Testis (tissue), 5 donors: ENCODE measurements at places on chromosomes 4 and X.
A peak's percentile ranks its signal among the peaks of the same experiment; 100 is the strongest.

- DNase-seq: no peak
These were observed 262.0 kb downstream of the BCOR start for GRCh38 chrX:39835776-39836175.

DNA sequence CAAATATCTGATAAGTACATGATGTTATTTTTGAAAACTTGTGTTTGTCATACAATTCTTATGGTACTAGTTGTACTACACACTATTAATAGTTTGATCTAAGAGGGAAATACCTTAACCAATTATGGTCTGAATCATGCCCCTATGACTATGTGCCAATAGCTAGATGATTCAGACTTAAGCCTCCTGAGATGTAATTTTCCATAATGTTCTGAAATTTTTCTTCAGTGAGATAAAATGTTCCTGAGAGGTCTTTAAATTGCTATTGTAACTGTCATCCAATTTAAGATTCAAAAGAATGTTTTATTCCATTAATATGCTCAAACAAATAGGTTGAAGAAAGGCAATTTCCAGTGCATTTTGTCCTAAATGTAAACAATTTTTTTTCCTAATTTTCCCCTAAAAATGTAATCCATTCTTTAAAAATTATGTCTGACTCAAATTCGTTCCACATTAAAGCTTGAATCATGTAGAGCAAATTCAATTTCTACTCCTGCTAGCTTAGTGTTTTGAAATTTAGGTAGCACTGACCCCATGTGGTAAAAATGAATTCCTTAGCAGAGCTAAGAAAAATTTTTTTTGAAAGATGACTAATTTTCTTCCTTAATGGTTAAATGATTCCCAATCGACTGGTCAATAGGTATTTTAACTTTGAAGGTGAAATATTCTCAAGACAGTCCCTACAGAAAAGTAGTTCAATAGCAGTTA is 49.1 kb downstream of the APOOL start:
- DNase-seq: no peak

DNA sequence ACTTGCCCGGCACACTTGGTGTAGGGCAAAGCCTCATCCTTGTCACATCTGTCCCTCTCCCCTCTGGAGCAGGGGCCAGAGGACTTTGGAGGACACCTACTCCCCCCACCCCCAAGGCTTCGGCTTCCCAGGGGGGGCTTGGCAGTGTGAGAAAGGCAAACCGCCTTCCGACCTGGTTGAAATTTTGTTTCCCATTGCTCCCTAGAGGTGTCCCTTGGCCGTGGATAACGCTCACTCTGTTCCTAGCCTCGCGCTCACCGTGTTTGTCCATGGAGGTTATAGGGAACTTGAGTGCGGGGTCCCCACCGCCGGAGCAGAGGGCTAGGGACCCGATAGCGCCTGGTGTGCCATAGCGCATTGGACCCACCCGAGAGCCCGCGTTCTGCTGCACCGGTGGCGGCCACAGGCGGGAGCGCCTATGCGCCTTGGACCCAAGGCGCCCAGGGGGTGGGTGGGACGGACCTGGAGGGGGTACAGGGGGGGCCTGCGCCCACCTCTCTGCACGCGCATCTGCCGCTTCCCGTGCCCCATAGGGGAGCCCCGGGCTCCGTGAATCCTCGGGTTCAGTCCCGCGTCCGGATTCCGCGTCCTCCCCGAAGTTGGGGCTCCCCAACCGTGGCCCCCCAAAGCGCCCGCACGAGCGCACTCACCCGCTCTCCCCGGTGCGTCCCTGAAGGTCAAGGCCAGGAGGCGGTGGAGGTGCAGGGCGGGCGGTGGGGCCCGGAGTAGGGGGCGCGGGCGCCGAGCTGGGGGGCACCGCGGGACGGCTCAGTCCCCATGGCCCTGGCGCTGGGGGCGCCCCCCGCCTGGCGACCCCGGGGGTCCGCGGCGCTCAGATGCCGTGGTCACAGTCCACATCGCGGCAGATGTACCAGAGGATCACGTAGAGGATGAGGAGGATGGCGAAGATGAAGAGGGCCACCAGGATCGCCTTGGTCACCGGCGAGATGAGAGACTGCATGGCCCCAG is 82.7 kb upstream of the DHRSX start:
- no peak for DNase-seq

DNA sequence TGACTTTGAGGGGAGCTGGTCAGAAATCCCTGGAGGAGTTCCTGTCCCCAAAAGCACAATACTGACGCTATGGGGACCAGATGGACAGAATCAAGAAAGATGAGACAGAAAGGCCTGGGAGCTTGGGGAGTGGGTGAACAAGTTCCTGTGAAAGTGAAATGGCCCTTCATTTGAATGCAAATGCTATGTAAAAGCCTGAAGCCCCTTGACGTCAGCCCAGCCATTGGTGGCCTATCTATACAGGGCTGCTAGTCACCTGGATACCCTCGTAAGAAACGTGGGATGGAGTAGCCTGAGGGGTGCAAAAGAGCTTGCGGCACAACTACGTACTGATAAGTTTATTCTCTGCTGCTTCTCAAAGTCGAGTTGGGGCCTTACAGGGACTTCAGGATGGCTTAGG is at the start of gene CDX4:
TSS of gene CDX4 (plus strand) at position 223 of the 400 bp plus-strand sequence. CDS start 201 bp downstream, outside the sequence.
- DNase-seq: no peak

DNA sequence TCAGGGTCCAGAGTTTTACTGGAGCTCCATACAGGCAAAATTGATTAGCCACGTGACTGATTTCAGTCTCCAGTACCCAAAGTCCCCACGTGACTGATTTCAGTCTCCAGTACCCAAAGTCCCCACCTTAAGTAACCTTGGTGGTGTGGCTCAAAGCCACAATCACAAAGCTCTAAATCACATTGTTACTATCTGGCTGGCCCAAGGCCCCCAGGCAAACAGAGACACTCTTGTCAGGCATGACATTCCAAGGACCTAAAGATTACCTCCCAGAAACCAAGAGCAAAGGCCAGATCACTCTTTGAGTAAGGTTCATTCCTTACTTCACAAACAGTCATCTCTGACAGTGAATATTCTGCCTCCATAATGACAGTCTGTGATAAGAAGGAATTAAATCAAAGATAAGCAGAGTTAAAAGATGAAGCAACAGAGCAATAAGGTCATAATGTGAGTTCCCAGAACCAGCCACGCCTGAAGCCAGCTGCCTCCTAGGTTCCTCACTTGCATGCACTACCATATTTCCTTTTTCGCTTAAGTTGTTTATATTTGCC is 78.5 kb downstream of the ANXA3 start:
- DNase-seq: peak; percentile 84

DNA sequence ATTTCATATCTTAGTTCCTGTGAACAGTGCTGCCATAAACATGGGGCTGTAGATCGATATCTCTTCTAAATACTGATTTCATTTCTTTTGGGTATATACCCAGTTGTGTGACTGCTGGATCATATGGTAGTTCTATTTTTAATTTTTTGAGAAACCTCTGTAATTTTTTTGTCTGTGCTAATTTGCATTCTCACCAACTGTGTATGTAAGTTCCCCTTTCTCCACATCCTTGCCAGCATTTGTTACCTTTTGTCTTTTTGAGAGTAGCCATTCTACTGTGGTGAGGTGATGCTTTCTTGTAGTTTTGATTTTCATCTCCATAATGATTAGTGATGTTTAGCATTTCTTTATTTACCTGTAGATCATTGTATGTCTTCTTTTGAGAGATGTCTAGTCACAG is 2086.5 kb upstream of the TENM3 start:
- DNase-seq: no peak

DNA sequence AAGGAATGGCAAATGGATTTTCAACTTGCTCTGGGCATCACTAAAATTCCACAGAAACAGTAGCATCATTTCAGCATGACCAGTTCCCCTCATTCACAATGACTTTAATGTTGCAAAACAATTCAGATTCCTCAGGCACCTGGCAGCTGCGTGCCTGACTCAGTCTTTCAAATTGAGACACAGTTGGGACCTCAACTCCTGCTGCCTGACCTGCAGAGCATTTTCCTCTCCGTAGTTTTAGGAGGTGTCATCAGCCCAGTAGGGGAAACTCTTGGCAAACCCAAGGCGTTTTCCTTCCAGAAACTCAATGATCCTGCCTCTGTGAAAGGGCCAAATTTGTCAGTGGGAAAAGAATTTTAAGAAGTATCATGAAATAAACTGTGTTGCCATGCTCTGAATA is 388.9 kb downstream of the SPRY1 start:
- DNase-seq: peak; percentile 46

- DNase-seq: no peak
These were observed 49.9 kb upstream of the TEX13D start for GRCh38 chrX:124282580-124282979.

DNA sequence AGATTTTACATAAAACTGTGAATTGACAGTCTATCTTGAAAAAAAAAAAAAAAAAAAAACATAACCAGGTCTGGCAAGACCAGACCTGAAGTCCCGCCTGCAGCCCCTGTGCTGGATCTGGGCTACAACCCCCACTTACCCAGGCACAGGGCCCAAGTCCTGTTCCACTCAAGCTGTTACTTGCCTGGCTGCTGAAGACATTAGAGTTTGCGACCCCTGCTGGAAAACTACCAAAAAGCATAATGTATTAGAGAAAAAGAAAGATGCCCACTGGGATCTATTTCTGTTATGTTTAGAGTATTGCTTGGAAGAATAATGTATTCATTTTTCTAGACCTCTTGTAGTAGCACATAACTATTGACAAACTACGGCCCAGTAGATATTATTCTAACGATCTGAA is 4.7 kb downstream of the HS3ST1 start:
- peak; percentile 62 for DNase-seq

DNA sequence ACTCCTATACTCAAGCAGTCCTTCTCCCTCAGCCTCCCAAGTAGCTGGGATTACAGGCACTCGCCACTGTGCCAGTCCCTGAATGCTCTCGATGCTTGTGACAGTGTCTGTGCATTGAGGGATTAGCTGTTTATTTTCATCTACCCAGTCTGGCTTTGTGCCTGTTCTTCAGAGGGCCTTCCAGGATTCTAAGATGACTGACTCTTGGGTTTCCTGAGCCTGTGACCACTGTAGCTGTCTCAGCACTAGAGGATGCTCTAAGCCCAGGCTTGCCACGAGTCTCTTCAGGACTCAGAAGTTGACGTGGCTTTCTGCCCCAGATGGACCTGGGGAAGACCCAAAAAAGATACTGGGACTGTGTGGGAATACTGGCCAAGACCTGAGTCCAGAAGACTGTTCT is 201.4 kb downstream of the ARHGAP10 start:
- no peak for DNase-seq

GRCh38 chr4:26030260-26030667 is 116.2 kb downstream of the SMIM20 start:
- DNase-seq: no peak

DNA sequence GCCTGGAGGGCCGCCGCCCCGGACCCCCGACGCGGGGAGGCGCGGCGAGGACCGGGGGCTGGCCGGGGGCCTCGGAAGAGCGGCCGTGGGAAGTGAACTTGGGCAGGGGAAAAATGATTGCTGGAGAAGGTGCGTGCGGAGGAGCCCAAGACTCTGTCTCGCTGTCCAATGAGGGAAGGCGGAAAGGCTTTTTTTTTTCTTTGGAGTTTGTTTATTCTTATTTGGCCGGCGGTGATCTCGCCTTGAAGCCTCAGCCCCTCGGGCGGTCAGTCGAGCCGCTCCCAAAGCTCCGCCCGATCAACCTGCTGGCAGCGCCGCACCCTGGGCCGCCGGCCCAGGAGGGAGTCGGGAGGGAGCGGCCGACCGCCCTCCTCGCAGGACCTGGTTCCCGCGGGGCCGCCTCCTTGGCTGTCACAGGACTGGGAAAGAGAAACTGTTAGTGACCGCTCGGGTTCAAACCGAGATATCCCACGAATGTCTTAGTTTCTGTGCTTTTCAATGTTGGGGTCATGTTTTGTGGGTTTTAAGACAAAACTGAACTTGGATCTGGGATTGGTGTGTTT is 2.5 kb downstream of the CPEB2 start:
- peak; percentile 80 for DNase-seq

DNA sequence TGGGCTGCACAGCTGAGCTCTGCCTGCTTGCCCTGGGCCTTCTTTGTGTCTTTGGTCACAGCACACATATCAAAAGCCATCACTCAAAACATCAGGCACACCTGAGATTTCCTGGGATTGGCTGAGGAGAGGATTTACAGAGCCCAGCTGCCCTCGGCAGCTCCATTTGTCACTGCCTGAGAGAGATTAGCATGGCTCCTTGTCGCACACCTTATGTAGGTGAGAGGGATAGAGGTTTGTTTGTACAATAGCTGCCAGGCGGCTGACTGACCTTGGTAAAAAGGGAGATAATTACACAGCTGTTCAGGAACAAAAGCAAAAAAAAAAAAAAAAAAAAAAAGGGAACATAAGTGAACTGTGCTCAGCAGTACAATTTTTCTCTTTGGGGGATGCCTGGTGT is 63.2 kb downstream of the MGST2 start:
- no peak for DNase-seq

GRCh38 chrX:9864011-9864410 is 77.8 kb downstream of the SHROOM2 start:
- DNase-seq: no peak

- DNase-seq: no peak
These were observed 366.7 kb downstream of the PCDH7 start for GRCh38 chr4:31086756-31087330.

- no peak for DNase-seq
These were observed 645.9 kb downstream of the ANKRD50 start for GRCh38 chr4:124066595-124066994.

GRCh38 chr4:3408793-3409330 is 32.9 kb upstream of the HGFAC start:
- DNase-seq: no peak

GRCh38 chr4:6343939-6344408 is 74.3 kb downstream of the WFS1 start:
- no peak for DNase-seq

DNA sequence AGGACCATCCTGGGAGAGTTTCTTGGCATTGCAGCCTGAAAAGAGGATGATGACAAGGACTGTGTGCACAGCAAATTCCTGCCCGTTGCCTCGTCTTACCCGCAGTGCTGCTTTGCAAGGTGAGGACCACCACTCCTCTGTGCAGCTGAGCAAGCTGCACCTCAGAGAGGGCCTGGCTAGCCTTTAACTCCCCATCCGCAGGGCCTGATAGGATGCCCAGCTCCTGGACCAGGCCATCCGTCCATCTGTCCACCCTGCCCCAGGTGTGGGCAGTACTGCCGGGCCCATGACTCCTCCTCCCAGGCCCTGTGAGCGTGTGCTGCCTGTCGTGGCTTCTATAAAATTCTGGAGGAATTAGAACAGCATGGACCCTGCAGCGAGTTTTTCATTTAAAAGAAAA is 43.9 kb upstream of the PPP2R2C start:
- no peak for DNase-seq

DNA sequence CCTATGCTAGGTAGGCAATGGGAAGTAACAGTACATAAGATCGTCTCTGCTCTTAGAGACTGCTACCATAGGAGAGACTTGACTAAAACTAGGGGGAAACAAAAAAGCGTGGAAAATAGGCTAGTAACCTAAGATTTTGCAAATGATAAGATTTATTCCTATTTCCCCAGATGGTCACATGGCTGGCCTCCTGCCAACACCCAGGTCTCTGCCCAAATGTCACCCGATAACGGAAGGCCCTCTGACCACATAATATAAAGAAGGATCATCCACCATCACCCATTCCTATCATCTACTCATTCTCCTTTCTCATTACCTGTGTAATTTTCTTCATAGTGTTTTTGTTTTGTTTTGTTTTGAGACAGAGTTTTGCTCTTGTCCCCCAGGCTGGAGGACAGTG is 4.7 kb downstream of the LAMP2 start:
- no peak for DNase-seq
